ENCODE measurements at places on chromosomes 16 and 17. TPM values are rescaled to one million over a fixed set of nuclear protein-coding genes. Genes with fewer than 3 reads are reported as not detected.

Gene CPHXL2
- total RNA-seq: not detected

Gene BCO1
- not detected for total RNA-seq

Gene WNT3
- 5.6 TPM for total RNA-seq

Gene MYH2
- total RNA-seq: 0.23 TPM

Gene TLCD2
- 0.59 TPM for total RNA-seq

Gene LITAFD
- not detected for total RNA-seq

Gene PCGF2
- total RNA-seq: 3.4 TPM

Gene NDRG4
- 6.7 TPM for total RNA-seq

Gene KRT9
- total RNA-seq: not detected

Gene RPH3AL
- 2.3 TPM for total RNA-seq

Gene NOS2
- not detected for total RNA-seq

Gene CA4
- total RNA-seq: 1.9 TPM
